ENCODE measurements at places on chromosomes 4 and X. TPM values are rescaled to one million over a fixed set of nuclear protein-coding genes. Genes with fewer than 3 reads are reported as not detected.

ENOPH1 gene
- 16.6 TPM for total RNA-seq

PRKG2 gene
- 20.7 TPM for total RNA-seq

TCEAL2 gene
- total RNA-seq, result 20.8 TPM

SPANXN4 gene
- total RNA-seq, result not detected

IBSP gene
- total RNA-seq, result not detected

NXF2 gene
- total RNA-seq, result not detected

XAGE1A gene
- total RNA-seq, result not detected

ADAM29 gene
- total RNA-seq, result not detected

NPY2R gene
- 0.12 TPM for total RNA-seq

PCSK1N gene
- total RNA-seq, result 12.5 TPM

STARD8 gene
- total RNA-seq, result 8.3 TPM

ASB12 gene
- total RNA-seq, result 0.85 TPM

IL21 gene
- total RNA-seq, result not detected

CPLX1 gene
- total RNA-seq, result 2.3 TPM
